ENCODE measurements at places on chromosomes 2 and 18. TPM values are rescaled to one million over a fixed set of nuclear protein-coding genes. Genes with fewer than 3 reads are reported as not detected.

DNA sequence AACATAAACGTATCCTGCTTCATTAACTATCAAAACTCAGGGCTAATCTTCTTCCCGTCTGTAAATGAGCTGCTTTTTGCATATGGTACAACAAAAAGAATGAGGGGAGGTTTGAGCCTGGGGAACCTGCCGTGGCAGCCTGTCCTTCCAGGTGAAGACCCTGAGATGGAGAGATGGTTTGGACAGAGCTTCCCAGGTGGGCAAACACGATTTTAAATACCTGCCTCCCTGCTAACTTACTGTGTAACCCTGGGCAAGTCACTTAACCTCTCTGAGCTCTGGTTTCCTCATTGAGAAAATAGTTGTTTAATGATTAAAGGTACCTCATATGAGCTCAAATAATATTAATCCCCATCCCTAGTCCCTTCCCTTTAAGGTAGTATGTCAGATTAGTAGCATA is 9.0 kb downstream of the EMX1 start:
- DNase-seq, result no peak

The GPR155 gene
- total RNA-seq, result 5.5 TPM

DNA sequence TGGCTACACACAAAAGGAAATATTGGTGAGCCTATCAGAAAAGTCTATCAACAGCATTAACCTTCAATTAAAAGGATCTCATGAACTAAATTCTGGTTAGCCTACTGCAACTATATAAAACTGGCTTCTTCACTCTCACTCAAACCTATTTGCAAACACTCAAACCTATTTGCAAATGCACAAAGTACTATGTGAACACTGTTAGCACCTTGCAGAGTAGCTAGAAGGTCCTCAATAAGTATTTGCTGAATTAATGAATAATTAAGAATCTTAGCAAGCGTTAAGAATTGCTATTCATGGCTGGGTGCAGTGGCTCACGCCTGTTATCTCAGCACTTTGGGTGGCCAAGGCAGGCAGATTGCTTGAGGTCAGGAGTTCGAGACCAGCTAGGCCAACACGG is 150.3 kb downstream of the DTNB start:
- DNase-seq, result no peak

DNA sequence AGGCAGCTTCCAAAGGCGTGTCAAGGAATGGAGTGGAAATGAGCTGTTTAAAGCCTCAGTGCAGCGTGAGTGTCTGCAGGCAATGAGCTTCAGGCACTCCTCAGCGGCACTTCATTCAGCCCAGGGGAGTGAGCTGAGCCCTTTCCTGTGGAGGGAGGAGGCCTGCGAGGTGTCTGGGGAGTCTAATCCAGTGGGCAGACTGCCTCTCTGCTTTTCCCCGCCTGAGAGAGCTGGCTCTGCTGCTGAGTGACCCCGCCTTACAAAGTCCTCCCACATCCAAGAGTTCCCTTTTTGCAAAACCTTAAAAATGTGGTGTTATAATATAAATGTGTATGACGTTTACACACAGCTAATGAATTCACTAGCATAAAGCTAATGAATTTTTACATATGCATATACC is 7.0 kb upstream of the LDLRAD4 start:
- DNase-seq, result no peak

The UGT1A3 gene
- 20.8 TPM for total RNA-seq

The KCNK3 gene
- 9.2 TPM for total RNA-seq
